Heart left ventricle (tissue), 16 donors: ENCODE measurements at places on chromosomes 11 and 22. TPM values are rescaled to one million over a fixed set of nuclear protein-coding genes. Genes with fewer than 3 reads are reported as not detected.

DNA sequence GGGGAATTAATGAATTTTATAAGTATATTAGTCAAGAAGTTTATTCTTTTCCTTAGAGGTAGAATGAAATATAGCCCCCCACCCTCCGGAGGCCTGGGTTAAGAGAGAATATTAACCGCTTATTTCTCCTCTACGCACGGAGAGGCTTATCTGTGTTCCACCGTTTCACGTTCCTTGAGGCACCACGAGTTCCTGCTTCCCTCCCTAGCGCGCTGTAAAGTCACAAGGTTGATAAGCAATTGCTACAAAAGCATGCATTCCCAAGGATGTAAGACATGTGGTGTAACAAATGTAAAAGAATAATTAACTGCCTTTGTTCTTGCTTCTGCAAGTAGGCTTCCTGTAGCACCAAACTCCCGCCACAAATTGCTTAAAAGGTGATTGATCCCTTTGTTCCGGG, 1.5 kb upstream of the ANKRD42 start:
- no peak for DNase-seq

The PEX26 gene
- 11.7 TPM for polyA plus RNA-seq

DNA sequence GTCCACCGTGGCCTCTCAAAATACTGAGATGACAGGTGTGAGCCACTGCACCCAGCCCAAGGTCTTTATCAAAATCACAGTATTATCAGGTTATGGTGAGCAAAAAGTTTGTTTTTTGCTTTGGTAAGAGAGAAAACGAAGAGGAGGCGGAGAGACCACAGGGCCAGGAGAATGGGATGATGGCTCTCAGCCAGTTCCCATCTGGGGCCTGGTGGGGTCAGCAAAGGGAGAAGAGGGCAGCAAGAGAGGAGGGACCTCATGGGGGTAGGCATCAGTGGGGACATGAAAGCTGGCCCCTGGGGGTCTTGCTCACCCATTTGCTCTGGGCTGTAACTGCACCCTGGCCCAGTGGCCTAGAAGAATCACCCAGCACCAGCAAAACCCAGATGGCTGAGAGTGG, 190.2 kb downstream of the SHANK2 start:
- DNase-seq: no peak

DNA sequence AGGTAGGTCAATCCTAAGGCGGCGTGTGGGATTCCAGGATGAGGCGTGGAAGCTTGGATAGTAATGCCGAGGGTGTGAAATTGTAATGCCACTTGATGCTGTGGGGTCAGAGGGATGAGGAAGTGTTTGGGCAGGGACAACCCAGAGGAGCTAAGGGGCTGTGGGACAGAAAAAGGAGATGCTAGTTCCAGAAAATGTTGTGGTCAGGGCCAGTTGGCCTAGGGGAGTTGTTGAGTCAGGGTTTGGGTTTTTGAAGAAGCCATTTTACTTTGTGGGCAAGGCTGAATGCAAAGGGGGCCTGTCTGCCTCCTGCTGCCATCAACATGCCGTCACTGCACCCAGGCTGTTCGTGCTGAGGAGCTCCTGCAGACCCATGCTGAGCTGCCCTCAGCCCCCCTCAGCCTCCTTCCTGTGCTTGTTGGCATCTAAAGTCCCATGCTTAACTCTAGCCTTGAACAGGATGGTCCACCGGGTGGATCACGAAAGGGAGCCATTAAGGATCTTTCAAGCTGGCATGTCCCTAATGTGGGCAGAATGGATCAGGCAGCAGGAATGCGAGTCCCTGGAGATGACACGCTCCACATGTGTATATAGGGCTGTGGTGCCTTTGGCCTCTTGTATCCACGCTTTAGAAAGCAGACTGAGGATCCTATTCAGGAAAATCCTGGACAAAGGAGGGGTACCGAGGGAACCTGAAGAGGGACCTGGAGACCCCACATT, 2.1 kb downstream of the C11orf16 start:
- DNase-seq: no peak

- no peak for DNase-seq
Measured at GRCh38 chr11:92397221-92397755, 172.7 kb downstream of the FAT3 start.

DNA sequence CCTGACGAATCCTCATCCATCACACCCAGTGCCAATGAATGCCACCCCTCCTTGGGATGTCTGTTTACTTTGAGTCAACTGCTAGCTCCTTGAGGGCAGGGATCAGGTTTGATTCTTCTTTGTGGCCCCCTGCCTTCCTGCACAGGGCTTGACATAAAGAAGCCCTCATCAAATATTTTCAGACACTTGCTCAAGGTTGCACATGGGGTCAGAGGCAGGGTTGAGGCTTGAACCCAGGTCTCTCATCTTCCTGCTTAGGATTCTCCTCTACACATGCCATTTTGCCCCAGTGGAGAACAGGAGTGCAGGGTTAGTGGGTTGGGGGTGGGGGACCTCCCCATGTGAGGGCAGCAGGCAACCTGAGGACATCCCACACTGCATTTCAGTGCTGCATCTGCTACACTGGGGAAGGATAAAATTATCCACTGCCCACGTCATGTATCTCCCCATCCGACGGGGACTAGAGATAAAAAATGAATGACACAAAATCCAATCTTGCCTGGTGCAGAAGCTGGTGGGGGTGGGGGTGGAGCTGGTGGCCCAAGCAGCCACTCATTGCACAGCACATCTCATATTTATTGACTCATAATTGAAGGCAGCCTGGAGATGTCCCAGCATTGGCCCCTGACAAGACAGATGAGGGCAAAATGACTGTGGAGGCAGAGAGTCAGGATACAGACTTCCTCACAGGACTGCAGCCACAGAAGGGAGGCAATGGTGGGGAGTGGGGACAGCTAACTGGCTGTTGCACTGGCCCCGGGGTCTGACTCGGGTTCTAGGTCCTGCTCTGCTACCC, 41.3 kb downstream of the NEU3 start:
- no peak for DNase-seq

GRCh38 chr11:124669193-124669592, 4.3 kb downstream of the SIAE start:
- DNase-seq: peak; percentile 30

DNA sequence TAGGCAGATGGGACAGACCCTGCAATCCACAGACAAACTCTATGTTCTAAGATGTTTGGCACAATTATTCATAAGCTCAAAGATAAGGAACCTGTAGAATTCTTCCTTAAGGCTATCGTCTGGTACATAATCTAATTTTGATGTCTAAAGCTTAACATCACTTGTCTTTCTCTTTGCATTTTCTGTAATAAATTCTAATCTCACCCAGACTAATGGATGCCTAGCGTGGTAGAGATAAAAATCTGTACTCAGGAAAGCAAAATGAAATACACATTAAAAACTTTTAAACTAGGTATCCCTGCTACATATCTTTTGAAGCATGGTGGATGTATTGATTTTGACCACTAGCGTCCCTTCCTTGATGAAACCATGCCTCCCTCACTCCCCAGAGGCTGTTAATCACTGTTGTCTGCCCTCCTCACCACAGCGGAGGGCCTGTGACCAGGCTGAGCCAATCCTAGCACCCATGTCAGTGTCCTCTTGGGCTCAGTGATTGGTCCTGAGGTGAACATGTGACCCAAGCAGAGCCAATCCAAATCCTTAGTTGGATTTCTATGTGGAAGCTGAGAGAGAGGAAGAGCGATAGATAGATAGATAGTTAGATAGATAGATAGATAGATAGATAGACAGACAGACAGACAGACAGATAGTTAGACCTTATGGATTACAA, 82.2 kb upstream of the GRK3 start:
- DNase-seq: no peak
